GM06990 (cell line): ENCODE measurements at places on chromosomes 11 and 22.

- no peak for DNase-seq
Observed at GRCh38 chr11:101049123-101049522, 80.5 kb downstream of the PGR start.

GRCh38 chr11:115466122-115466521, 38.1 kb downstream of the CADM1 start:
- DNase-seq, result no peak

GRCh38 chr11:124644426-124645280, 22.0 kb downstream of the TBRG1 start:
- no peak for DNase-seq

DNA sequence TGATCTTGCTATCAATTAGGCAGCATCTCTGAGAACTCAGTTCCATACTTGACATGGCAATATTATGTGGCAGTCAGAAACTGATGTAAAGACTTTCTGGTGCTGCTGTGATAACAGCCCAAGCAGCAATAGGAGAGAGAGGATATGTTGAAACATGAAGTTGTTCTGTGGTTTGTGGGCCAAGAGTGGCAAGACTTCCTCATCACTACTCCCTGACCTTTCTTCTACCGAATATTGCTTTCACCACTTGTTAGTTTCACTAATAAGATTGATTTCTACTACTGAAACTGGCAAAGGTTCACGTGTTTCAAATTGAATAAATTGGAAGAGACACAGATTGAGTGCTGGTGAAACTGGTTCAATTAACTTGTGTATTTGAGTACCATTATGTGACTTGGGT, 852.6 kb upstream of the RAG2 start:
- DNase-seq, result peak; percentile 3

GRCh38 chr22:38282397-38282796, 9.6 kb upstream of the TMEM184B start:
- no peak for DNase-seq

- DNase-seq, result no peak
Observed at GRCh38 chr11:20875889-20876288, 206.5 kb downstream of the NELL1 start.

DNA sequence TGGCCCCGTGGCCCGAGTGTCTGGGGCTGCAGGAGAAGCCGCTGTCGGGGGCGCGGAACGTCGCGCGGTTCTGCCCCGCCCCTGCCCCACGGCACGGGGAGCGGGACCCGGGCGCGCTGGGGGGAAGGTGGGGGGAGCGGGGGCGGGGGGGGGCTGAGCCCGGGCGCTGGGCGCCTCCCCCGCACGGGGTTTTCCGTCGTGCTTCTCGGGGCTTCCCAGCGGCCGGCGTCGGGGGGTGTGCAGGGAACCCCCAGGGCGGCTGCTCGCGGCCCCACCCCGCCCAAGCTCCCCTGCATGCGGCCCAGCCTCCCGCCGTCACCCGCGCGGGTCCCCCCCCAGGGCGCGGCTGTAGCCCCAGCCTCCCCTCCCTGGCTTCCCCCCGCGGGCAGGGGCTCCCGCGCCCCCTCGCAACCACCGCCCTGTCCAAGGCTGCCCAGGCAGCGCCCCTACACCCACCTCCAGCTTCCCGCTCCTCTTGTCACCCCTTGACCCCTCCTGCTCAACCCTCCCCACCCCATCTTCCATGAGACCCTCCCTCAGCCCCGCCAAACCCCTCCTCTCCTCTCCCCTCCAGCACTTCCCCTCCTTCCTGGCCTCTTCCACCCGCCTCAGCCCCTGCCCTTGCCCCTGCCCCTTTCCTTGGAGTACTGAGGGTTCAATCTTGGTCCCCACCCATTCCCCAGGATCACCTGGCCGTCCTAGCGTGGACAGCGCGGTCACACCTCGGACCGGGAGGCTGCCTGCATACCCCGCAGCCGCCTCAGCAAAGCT, 1.7 kb downstream of the IL17REL start:
- DNase-seq, result peak; percentile 76

DNA sequence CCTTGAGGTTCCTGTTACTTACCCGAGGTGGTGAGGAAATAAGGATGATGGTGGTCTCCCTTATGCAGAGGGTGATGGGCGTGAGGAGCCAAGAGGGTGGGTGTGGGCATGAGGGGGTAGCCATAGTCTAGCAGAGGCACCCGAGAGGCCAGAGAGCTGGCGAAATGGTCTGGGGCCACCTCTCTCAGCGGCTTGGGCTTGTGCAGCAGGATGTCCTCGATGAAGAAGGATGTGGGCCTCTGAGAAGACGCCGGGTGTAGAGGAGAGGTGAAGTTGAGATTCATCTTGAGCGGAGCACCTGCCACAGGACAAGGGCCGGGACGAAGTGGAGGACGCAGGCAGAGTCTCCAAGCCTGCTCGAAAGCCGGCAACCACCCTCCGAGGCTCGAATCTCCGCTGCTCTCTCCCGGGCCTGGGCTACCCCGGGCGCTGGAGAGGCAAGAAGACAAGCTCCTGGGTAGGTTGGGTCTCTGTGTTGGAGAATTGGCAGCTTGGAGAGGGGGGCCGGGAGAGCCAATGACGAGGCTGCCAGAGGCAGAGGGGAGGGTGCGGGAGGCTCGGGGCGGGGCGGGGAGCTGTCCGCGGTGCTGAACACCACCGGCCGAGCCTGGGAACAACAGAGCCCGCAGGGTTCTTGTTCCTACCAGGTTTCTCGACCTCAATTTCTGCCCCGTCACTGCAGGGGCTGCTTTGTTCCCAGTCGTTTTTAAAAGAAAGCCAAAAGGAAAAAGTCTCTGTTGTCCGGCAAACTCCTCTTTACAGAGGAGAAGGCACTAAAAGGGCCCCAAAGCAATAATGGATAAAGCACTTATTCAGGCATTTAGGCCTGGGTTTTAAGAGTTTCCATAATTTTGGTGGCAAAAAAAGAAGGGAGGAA, at the start of gene BSX:
Gene BSX, minus strand, starts transcription at position 447 of the 877 bp plus-strand sequence. Its CDS starts 163 bp downstream, at position 284.
- DNase-seq, result peak; percentile 46

- DNase-seq, result peak; percentile 42
Observed at GRCh38 chr22:35312198-35313059, 12.7 kb downstream of the TOM1 start.

DNA sequence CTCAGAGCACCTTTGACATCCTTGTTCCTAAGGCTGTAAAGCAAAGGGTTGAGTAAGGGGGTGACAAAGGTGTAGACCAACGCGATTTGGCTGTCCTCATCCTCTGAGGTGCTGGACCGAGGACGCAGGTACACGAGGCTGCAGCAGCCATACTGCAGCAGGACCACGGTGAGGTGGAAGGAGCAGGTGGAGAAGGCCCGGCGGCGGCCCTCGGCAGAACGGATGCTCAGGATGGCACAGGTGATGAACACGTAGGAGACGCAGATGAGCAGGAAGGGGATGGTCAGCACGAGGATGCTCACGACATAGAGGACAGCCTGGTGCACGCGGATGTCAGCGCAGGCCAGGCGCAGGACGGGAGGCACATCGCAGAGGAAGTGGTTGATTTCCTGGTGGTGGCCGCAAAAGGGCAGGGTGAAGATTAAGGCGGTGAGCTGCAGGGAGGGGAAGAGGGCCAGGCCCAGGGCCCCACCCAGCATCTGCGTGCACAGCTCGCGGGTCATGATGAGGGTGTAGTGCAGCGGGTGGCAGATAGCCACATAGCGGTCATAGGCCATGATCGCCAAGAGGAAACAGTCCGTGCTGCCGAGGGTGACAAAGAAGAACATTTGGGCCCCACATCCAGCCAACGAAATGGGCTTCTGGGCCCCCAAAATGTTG, 632 bp downstream of the OR10Q1 start:
- no peak for DNase-seq

GRCh38 chr11:47686151-47686550, 29.0 kb downstream of the AGBL2 start:
- DNase-seq, result no peak

DNA sequence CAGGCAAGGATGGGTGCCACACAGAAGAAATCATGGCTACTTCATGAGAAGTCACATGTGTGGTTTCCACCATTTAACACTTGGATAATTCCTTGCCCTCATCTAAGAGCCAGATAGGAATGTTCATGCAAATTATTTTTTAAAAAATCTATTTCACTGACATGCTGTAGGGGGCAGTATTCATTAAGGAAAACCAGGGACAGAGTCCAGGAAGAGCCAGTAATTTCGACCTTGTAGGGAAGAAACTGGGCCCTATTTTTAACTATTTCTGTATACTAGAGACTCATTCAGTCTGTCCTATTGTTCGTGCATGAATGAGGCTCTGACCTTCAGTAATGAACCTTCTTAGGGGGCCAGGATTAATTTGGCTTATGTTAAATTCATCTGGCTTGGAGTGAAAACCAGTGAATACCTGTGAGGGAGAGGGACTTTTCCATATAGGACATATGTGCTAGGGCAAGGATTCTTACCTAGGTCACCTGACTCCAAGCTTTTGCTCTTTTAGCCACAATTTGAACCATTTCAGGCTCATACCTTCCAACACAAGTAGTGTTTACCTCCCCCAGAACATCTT, 192.7 kb downstream of the NAV2 start:
- no peak for DNase-seq

DNA sequence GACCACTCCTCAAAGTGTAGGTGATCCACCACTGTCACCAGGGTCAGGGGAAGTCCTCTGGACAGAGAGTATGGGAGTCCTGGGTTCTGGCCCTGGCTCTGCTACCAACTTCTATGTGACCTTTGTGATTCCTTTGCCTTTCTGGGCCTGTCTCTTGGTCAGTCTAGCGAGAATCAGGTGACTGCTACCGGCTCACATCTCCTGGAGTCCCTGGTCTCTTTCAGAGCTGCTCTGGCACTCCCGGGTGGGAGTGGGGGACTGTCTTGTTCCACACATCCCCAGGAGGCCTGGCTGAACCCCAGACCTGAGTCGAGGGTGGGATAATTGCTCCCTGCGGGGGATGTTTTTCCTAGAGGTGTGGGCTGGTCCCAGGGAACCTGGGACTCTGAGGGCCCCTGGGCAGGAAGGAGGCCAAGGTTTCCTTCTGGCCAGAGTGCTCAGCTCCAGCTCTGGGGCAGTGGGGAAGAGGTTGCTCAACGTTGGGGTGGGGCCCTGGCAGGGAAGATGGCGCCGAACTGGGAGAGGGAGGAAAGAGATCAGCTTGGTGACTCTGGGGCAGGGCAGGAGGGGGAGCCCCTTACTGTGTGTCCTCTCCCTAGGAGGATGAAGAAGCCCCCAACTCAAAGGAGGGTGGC, 2.1 kb downstream of the SOX10 start:
- DNase-seq, result no peak

DNA sequence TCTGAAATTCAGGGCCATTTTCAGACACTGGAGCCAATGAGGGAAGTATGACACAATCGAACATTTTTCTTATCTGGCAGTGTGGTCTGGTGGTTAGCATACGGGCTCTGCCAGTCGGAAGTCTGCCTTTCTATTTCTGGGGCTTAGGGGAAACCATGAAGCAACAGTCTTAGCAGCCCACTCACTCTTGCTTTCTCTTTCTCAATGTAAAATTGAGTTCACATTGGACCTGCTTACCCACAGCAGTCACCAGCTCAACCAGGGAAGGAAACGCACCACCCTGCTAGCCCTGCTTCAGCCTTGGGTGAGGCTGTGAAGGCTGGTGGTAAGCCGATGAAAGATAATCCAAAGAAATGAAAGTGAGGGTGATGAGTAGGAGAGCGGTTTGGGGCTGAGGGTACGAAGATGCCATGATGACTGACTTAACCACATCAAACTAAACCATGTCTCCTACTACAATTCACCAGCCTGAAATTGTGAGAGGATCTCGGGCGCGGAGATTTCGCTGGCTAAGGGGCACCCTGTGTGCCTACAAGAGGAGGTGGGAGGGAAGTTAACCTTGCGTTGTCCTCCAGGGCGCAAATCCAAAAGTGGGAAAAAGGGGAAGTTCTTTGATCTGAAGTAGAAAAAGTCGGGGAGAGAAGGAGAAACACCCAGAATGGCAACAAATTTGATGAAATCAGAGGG, 2.0 kb upstream of the LMO2 start:
- DNase-seq, result peak; percentile 83

DNA sequence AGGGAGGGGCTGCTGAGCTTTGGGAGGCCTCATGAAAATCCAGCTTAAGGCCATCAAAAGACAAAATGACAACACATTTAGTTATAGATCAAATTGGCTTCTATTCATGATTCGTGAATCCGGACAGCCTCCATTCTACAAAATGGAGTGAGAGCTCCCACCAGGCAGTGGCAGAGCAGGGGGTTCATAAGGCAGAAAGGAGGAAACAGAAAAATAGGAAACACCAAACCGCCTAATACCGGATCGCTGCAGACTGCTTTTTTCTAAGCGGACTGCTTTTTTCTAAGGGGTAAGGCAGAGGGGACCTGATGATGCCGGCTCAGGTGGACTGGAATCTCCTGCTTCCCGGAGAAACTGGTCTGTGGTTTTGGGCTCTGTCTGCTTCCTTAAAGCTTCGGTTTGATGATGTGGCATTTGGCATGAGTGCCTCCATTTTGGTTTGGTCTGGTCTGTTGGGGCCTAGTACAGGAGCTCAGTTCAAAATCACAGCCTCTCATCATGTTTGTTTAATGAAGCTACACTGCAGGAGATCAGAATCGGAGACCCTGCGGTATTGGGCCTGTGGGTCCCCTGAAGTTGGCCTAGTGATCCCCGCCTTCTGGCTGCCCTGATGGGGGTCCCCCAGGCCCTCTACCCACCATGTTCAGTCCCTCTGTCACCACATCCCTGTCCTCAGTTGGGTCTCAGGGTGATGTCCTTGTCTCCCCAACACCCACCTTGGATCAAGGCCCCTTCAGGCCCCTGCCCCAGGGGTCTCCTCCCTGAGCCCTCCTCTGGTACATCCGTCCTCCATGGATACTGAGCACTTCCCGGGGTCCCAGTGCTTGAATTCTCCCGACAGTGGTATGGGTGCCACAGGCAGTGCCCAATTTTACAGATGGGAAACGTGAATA, 1.2 kb downstream of the ALDH3B1 start:
- DNase-seq, result no peak

- no peak for DNase-seq
Observed at GRCh38 chr22:17201285-17201945, 17.8 kb downstream of the ADA2 start.

DNA sequence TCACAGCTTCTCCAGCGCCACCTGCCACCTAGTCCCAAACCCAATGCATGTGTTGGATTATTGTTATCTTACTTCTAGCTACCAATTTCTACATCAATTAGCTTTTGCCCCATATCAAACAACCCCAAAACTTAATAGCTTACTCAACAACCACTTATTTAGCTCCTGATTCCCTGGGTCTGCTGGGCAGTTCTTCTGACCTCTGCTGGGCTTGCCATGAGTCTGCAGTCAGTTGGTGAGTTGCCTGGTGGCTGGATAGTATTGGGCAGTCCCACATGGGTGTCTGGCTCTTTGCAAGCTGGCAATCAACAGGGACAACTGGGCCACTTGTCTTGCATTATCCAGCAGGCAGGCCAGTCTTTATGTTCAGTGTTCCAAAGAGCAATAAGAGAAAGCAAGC, 13.6 kb upstream of the MS4A15 start:
- DNase-seq, result no peak
